Stimulated activated effector memory CD8-positive, alpha-beta T cell treated with anti-CD3 and anti-CD28 coated beads, Interleukin-12 subunit alpha, Interleukin-12 subunit beta, amount 100 ng/mL, for 72 hours (primary cell): ENCODE measurements at places on chromosomes 5 and 9.

DNA sequence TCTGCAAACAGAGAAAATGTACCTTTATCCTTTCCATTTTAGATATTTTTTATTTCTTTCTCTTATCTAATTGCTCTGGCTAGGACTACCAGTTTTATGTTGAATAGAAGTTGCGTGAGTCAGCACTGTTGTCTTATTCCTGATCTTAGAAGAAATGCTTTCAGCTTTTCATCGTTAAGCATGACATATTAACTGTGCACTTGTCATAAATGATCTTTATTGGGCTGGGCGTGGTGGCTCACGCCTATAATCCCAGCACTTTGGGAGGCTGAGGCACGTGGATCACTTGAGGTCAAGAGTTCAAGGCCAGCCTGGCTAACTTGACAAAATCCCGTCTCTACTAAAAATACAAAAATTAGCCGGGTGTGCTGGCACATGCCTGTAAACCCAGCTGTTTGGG lies 8.2 kb upstream of the ECM2 start:
- no peak for DNase-seq

DNA sequence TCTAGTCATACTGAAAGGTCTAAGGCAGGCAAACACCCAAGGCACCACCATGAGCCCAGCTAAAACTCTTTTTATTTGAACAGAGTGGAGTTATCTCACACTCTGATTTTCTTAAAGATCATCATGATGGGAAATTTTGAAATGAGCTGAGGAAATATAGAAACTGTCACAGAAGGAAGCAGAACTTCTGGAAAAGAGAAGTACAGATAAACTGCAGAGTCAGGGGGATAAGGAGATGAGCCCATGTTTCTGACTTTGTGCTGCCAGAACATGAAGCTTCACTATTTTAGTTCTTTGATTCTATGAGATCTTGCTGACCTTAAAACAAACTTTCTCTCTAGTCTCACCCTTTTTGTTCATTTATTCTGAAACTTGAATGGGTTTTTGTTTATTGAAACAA lies 406.5 kb upstream of the EDIL3 start:
- DNase-seq: no peak

DNA sequence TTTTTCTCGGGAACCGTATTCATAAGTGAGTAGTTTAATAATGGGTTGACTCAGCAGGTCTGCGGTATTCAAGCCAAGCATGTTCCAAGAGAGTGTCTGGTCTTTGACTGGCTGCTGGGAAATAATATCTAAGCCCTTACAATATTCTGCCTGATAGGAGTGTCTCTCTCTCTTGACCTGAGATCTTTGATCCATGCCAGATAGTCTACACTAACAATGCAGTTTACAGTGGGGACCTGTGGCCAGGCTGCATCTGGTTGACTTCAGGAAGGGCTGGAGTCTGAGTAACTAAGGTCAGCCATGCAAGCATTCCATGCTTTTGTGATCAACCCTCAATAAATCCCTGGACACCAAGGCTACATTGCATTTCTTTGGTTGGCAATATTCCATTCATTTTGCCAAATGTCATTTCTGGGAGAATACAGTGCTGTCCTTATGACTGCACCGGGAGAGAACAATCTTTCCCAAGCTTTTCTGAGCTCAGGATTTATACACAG lies 195.5 kb downstream of the SEMA5A start:
- no peak for DNase-seq

DNA sequence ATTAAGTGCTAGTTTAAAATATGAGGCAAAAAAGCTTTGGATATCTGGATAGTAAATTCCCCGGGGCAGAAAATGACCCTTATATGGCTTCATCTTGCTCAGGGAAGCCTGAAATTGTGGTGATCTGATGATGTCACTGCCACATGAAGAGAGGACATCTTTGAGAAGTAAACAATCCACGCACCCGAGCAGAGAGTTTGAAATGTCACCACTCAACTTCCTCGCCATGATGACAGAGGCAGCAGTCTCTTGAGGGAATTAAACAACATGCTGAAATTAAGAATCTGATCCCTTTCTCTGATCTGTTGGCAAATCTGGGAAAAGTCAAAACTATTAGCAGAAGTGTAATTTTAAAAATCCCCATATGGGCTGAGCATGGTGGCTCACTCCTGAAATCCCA lies 110.0 kb downstream of the TLE1 start:
- DNase-seq: no peak

GRCh38 chr5:153222936-153223335 lies 267.5 kb upstream of the GRIA1 start:
- no peak for DNase-seq

- DNase-seq: no peak
These were observed 15.4 kb downstream of the IARS1 start for GRCh38 chr9:92278110-92278509.

- DNase-seq: no peak
These were observed 26.9 kb upstream of the PCA3 start for GRCh38 chr9:76737154-76737902.

DNA sequence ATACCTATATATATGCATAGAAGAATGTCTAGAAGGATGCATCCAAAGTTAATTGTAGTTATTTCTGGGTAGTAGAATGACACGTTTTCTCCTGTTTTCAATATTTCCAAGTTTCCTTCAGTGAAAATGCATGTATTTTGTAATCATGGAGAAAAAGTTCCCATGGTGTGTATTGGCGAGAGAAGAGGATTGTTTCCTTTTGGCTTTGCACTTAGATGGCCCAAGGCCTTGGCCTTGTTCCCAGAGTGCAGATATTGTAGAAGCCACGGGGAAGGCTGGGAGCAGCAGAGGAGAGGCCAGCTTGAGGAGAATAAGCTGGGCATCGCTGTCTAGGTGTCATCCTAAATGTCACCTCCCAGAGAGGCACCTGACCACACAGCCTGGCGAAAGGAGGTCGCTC lies 44.0 kb downstream of the IRF1 start:
- DNase-seq: no peak

GRCh38 chr5:178772351-178772750 lies 41.9 kb upstream of the ZNF354A start:
- DNase-seq: no peak

GRCh38 chr5:140605879-140606278 lies 27.1 kb downstream of the CD14 start:
- DNase-seq: no peak

- no peak for DNase-seq
These were observed 91.4 kb downstream of the CACNA1B start for GRCh38 chr9:137969008-137969407.

DNA sequence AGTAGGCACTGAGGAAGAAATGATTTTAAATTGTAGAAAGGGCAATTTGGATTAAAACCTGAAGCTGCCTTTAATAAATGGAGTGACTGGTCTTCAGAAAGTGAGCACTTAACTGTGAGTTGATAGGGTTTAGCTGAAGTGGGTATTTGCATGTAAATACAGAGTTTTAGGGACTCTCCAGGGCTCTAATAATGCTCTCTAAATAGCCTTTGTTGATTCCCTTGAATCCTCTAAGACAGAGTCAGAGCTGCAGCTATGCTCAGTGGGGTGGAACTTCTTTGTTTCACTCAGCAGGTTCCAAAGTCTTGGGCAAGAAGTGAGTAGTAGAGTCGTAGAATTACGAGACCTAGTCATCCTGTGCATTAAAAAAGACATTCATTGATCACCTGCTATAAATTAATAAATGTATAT lies 21.4 kb downstream of the GLRA1 start:
- no peak for DNase-seq

DNA sequence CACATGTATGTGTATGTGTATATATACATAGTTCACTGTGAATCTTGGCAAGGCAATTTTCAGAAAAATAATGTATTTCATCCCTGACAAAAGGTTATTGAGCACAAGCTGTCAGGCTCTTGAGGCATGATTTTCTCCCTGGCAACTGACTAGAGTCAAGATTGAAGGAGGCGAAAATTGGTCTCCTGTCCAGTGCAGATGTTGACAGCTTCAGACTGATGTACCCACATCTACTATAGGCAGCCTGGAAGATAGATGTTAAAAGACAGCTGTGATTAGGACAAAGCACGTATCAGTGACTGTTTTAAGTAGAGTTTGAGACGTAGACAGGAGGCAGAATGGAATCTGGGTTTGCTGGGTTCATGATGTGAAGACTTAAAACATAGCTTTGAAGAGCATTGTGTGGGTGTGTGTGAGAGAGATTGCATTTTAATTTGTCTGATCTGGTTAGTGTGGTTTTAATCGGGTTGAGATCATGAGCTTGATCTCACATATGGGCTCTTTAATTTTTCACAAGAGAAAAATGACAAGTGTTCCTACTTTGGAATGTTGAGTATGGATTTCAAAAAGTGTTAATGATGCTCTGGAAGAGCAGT lies 39.1 kb downstream of the CTNNA1 start:
- no peak for DNase-seq

DNA sequence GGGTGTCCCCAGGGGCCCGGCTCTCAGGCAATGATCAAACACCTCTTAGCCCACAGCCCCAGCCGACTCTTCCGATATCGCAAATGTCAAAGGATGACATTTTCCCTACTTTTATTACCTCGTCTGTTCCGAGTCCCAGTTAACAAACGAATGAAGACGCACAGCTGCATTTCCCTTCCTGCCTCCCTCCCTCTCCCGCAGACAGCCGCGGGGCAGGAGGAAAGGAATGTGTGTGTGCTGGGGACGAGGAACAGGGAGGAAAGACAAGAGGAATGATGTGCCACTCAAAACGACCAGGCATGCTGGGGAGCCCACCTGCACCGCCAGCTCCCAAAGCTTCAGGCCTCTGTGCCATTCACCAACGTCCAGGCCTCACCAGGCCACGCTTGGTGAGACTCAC lies 125.9 kb upstream of the SARDH start:
- DNase-seq: no peak

DNA sequence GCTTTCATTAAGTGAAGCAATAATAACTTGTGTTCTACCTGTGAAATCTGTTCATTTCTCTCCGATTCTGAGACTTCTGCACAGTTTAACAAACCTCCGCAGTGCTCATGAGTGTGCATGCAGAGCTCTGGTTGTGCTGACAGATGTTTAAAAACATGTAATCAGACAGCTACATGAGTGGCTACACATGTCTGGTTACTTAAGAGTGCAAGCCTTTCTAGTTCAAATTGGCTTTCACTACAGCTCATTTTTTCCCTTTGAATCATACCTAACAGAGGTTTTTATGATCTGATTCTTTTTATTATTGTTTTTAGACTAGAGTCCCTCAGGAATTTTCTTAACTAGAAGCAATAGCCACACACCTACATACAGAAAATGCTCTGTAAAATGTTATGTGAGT lies 310.2 kb downstream of the ARRDC3 start:
- no peak for DNase-seq

GRCh38 chr5:111422747-111423720 lies 89.3 kb downstream of the STARD4 start:
- DNase-seq: no peak

GRCh38 chr5:32239385-32239784 lies 65.3 kb upstream of the GOLPH3 start:
- DNase-seq: no peak

GRCh38 chr5:131081913-131082488 lies 83.1 kb downstream of the HINT1 start:
- no peak for DNase-seq

DNA sequence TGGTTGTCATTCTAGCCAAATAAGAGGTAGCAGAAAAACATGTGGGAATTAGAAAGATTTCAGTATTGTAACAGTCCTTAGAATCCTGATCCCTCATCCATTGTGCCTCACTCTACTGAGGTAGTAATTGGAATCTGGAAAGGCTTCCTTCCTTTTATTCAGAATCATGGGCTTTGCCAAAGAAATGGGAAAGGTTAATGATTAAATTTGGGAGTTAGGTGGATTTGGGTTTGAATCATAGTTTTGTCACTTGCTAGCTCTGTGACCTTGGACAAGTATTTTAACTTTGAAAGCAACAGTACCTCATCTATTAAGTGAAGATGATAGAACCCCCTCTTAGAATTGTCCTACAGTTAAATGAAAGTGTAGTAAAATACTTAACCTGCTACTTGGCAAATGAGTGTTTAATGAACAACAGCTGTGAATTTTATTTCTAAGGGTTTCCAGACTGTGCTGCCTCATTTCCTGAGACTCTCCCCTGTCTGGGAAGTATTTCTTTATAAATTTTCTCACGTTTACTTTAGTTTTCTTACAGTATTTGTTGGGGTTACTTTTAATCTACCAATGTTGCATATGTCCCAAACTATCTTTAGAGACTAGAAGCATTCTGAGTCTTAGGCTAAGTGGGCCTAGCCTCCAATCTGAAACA lies 11.7 kb downstream of the SPDL1 start:
- DNase-seq: no peak

DNA sequence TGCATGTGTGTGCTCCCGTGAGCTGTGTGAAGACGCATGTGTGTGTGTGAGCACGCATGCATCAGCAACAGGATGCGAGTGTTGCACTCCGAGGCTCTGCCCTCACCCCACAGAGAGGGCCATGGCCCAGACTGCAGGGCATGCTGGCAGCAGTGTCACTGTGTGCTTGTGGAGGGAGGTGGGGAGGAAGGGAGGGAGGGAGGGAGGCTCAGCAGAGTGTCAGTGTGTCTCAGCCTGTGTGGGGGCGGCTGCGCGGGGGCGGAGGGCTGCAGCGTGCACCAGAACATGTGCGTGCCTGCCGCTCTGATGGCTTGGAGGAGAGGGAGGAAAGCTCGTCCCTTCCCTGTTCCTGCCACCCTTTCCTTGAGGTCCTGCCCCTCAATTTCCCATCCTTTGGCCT lies 5.3 kb downstream of the CAMK2A start:
- DNase-seq: no peak

GRCh38 chr5:134110382-134110781 lies 4.1 kb upstream of the TCF7 start:
- DNase-seq: no peak

DNA sequence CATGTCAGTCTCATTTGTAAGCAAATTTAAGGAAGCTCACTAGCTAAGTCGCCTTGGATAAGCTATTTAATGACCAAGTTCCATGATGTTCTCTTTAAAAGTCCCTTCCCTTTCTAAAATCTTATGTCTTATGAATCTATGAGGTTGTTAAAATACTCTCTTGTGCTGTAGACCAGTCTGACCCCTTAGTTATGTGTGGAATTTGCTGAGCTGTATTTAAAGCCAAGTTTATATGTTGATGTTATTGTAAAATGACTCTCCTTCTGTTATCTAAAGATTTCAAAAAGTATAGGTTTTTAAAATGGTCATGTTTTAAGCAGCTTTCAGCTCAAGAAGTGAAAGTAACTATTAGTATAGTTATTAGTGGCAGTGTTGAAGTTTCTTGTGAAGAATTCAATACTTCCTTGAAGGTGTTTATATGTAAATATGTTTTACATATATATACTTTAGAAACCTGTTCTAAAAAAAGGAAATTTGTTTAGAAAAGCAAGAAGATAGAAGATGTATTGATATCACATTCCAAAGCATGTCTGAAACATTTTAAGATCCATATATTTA lies 92.2 kb downstream of the CDC42SE2 start:
- no peak for DNase-seq

GRCh38 chr5:31096238-31096865 lies 97.1 kb upstream of the CDH6 start:
- no peak for DNase-seq

- DNase-seq: no peak
These were observed 9.9 kb upstream of the SHOC1 start for GRCh38 chr9:111804636-111805035.

- no peak for DNase-seq
These were observed 45.2 kb downstream of the ADRA1B start for GRCh38 chr5:159961176-159962160.

- DNase-seq: no peak
These were observed 277.4 kb downstream of the AOPEP start for GRCh38 chr9:95003689-95004410.

- DNase-seq: no peak
These were observed 8.4 kb upstream of the TNC start for GRCh38 chr9:115126404-115126803.

GRCh38 chr5:33423018-33423630 lies 17.6 kb upstream of the TARS1 start:
- no peak for DNase-seq
